T-helper 1 cell (primary cell): ENCODE measurements at places on chromosomes 11 and 22.

DNA sequence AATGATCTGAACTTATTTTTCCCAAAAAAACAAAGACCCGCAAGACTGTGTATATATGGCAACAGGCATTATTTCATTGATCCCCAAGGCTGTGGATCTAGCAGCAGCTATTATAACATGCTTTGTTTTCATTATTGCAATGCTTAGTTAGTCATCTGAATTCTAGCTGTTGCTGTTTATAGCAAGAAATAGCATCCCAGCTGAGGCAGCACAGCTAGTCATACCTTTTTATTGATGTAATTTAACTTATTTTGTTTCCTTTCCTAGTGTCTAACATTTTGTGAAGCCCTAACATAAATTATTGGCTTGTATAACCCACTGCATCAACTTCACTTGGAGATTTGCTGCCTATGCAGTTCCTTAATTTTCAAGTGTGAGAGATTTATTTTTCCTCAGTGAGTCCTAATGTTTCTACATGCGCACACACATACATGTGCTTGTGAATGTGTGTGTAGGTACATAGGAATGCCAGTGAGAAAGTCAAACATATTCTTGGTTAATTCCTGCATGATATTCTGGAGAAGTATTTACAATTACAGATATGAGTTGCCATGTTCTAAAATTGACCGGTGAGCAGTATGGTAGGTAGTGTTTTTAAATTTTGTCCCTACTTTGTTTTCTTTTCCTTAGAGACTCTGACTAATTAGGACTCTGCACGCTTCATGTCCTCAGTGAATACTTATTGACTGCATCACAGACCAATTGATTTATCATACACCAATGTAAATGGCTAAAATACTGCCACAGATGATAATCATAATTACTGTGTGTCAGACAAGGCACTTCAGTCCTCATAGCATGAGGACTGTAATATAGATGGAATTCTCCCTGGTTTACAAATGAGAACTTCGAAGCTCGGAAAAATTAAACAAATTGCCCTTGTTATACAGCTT is 119.3 kb downstream of the WNT11 start:
- no peak for DNase-seq

DNA sequence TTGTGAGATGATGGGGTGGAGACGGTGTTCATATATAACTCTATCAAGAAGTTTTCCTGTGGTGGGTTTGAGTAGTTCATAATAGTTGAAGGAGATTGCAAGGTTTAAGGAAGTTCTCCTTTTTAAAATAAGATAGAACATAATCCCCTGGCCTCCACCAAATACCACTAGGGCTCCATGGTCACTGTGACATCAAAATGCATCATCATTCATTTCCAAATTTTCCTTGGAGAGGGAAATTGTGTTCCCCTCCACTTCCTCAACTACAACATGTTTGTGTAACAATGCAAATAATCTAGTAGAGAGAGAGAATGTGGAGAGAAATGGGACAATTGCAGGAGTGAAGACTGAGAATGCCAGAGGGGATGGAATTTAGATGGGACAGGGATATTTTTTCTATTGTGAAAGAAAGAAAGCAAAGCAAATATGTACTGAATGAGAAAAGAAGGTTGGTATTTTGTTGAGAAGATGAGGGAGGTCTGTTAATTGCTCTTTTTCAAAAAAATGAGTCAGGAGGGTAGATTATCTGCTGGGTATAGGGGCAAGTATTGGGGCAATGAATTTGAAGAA is 33.4 kb upstream of the ZBED5 start:
- no peak for DNase-seq

- no peak for DNase-seq
Observed at GRCh38 chr11:80846442-80846841, 1405.6 kb upstream of the TENM4 start.

GRCh38 chr11:78349114-78349513 is 68.5 kb downstream of the GAB2 start:
- DNase-seq, result no peak

GRCh38 chr22:45164270-45165088 is 754 bp downstream of the NUP50 start:
- peak; percentile 16 for DNase-seq

DNA sequence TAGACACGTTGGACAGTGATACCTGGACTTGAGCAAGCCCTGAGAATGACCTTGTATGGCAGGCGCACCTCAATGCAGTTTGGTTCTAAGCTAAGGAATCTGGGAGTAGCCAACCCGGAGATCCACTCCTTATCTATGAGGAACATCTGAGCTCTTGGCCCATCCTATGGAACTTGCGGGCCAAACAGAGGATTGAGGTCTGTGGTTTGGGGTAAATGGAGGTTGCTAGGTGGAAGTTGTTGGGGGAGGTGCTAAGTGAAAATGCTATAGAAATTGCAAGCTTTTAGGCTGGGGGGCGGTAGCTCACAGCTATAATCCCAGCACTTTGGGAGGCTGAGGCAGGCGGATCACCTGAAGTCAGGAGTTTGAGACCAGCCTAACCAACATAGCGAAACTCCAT is 8.9 kb downstream of the GDPD5 start:
- no peak for DNase-seq

DNA sequence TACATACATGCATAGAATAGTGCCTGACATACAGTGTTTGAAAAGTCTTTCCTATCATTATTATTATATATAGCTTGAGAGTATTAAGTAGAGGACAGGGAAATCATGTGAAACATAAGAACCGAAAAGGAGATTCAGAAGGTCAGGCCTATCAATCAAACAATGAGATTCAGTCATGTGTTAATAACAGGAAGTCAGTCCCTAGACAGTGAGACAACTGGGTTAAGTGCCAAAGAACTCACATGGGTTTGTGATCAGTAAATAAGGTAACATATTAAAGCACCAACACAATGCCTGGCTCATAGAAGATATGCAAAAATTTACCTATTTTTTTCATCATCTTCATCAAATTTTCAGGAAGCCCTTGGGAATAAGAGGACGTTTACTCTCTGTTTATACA is 174.3 kb upstream of the FAT3 start:
- DNase-seq, result no peak

GRCh38 chr11:83023410-83023809 is 48.3 kb downstream of the RAB30 start:
- no peak for DNase-seq

- no peak for DNase-seq
Observed at GRCh38 chr11:17153757-17154156, 54.0 kb downstream of the PIK3C2A start.

- DNase-seq, result no peak
Observed at GRCh38 chr11:111344032-111344431, 35.0 kb downstream of the POU2AF1 start.

DNA sequence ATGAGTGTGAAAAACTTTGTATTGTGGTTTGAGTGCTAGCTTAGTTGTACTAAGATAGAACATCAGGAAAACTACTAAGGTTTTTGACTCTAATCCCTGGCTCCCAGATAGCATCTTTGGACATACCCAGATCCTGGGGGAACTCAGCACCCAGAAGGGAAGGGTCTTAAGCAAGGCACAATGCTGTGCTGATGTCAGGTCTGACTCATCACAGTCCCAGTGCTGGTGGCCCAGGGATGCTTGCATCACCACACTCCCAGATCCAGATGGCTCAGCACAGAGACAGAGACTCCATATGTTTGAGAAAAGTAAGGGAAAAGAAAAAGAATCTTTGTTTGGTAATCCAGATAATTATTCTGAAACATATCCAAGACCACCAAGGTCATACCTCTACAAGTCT is 18.3 kb upstream of the OR56A3 start:
- DNase-seq, result no peak

DNA sequence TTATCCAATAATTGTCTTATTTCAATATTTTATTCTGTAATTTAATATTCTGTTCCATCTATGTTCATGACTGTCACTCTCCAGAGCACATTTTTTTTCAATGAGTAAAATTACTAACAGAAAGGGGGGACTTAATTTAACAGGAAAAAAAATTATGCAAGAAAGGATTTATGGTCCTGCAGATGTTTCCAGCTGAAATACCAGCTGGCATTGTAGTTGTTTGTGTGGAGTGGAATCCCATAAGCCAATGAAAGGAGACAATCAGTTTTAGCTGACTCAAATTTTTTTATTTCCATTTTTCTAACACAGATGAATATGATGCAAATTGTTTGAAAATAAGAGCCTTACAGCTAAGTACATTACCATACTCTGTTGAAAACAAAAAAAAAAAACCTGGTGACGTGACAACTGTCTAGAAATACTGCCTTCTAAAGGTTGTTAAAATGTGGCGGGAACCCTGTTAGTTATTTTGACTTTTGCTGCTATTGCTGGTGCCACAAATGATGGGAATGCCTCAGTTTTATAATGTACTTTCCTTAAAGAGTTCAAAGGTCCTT is 389.1 kb downstream of the ETS1 start:
- no peak for DNase-seq

DNA sequence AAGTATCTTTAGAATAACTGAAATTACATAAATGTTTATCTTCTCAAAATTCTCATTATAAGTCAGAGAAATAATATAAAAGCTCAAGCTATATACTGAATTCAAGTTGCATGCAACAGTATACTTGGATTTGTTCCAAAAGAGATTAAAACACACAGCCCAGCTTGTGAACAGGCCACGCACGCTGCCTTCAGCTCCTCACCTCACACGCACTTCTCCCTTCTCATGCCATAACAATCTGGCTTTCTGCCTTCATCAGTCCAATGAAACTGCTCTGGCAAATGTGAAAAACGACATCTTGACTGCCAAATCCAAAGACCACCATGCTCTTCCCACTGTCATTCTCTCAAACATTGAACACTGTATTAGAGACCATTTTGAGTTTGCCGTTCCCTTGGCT is 22.1 kb downstream of the ATP6V1E1 start:
- no peak for DNase-seq

DNA sequence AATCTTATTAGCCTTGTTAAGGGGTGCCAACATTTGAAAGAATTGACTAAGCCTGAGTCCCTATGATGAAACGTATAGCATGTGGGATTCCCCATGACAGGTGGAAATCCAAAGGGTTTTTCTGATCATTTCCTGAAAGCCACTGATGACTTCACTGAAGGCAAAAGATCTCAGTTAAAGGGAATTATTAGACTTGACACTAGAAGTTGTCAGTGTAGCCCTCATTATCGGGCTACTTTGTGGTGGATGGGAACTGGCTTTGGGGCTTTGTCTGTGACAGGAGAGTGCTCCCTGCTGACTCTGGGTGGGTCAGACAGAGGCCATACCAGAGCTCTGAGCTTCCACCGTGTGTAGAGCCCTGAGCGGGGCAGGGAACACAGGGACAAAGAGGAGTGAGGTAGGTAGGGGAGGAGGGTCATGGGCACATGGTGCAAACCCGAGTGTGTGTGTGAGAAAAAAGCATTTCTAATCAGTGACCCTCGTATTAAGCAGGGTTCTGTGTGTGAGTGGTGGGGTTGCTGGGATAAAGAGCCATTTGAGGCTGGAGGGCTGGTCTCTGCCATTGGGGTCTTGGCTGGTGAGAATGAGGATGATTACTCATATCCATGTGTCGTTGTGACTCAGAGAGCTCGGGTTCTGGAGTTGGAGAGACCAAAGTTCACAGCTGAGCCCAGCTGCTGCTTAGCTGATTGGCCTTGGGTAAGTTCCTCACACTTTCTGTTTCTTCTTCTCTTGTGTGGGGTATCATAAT is 101.1 kb downstream of the GRIK4 start:
- DNase-seq, result peak; percentile 39

GRCh38 chr11:116963813-116964212 is 126.4 kb upstream of the APOA1 start:
- DNase-seq, result no peak

DNA sequence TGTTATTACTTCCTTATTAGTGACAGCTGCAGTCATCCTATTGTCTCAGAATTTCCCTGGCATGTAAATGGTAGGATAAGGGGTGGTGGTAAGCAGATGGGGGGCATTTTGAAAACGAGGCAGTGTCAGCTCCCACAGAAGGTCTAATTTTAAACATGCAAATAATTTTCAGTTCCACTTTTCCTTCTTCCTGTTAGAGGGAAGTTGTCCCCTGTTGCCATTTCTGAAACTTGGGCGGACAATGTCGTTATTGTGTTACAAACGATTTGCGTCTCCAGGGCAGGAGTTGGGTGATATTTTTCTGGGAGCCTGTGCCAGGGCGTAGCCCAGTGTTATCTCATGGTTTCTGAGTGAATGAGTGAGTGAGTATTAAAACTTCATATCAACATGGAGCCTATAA is 7.4 kb downstream of the PTPRJ start:
- no peak for DNase-seq

GRCh38 chr11:61791737-61792309 is 576 bp downstream of the TMEM258 start:
- no peak for DNase-seq

DNA sequence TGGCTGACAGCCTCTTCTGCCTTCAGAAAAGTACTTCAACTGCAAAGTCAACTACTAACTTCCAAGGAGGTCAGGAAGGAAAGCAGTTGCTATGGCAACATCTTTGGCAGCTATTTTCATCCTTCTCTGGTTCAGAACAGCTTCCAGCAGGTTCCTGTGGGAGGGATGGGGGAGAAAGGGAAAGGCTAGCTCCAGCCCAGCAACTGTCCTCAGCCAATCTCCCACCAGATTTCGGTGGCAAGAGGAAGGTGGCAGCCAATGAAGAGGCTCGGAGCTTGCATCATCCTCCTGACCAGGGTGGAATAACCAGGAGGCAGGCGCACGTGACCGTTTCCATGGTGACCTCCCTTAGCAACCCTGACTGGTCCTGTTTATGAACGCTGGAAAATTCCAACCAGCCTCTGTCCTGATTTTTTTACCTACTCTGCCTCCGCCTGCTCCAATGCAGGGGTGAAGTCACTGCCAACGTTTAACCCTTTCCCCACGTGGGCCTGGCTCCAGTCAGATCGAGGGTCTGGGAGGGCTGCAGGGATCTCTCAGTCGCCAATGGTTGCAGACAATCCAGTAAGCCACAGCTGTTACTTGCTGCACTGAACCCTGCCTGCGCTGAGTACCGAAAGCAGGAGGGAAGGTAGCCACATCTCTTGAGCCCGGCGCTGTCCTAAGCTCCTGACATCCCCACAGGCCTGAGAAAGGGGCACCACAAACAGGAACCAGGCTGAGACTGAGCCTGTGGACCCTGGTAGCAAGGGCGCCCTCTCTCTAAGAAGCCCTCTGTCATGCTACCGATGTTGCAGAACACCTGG is 11.2 kb upstream of the MALAT1 start:
- DNase-seq, result no peak

- no peak for DNase-seq
Observed at GRCh38 chr11:70628855-70629844, 230.8 kb downstream of the CTTN start.

GRCh38 chr11:8913961-8914660 is 3.1 kb downstream of the AKIP1 start:
- DNase-seq, result peak; percentile 24
